ENCODE measurements at places on chromosomes 4 and X.

DNA sequence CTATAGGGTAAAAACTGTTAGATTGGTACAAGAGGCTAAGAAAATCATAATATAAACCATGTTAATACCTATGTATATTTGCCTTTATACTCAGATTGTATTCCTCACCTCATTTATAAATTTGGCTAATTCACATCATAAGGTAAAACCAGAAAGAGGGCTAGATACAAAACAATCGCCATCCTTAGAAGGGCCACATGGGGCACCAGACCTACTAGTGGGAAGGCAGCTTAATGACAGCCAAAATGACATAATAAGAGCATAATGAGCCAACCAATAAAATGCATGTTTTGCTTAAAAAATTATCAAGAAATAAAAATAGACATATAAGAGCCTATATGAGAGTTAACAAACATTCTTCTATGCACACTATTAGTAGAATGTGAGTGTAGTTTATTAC is 107.3 kb upstream of the PRDX4 start:
- no peak for DNase-seq

GRCh38 chr4:73776321-73776729 is 36.0 kb downstream of the CXCL8 start:
- peak; percentile 83 for DNase-seq

DNA sequence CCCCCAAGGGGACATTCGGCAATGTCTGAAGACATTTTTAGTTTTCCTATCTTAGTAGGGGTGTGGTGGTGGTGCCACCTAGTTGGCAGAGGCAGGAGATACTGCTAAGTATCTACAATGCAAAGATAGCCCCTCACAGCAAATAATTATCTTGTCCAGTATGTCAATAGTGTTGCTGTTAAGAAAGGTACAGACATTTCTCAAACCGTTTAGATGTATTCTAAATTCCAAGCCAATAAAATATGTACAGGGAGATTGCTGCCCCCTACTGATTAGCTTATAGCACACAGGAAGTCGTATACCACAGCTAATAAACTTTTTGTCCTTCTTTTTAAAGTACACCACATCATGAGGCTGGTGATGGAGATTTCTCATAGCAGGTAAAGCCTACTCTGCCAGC is 260.5 kb downstream of the TMA16 start:
- peak; percentile 27 for DNase-seq

DNA sequence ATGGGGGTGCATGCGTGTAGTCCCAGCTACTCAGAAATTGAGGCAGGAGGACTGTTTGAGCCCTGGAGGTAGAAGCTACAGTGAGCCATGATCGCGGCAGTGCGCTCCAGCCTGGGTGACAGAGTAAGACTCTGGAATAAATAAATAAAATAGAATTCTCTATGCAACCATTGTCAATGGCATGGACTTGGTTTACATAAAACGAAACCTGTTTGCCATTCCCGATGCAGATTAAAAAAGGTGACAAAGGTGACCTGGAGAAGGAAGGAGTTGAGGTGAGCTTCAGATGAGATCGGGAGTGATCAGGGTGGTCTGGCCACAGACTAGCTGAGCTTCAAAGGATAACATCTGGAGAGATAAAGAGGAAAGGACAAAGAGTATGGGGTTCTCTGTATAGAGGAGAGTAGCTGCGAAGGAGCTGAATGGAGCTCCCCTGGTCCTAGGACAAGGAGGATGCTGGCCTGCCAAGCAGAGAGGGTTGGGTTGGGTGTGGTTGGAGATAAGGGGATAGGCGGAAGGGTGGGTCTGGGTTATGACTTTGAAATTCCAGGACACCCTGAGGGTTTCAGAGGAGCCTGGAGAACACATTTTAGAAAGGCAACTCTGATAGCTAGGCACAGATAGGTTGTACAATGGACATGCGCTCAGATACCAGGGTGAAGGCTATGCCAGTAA is 98.6 kb downstream of the RBM47 start:
- no peak for DNase-seq

- DNase-seq: peak; percentile 26
Observed at GRCh38 chr4:55834086-55834795, 14.7 kb downstream of the EXOC1L start.

All from fibroblast of upper back skin (primary cell).